Left kidney (tissue), 8 donors: ENCODE measurements at places on chromosomes 7 and 10. TPM values are rescaled to one million over a fixed set of nuclear protein-coding genes. Genes with fewer than 3 reads are reported as not detected.

Gene EPO
- polyA plus RNA-seq, result 0.20 TPM

Gene STAG3
- 30.7 TPM for polyA plus RNA-seq

Gene CYP2C8
- polyA plus RNA-seq, result 12.4 TPM

Gene LEP
- polyA plus RNA-seq, result 0.53 TPM

Gene PRPS1L1
- polyA plus RNA-seq, result not detected

Gene FBXL13
- polyA plus RNA-seq, result 4.3 TPM

Gene OR2A12
- 0.05 TPM for polyA plus RNA-seq

Gene NPTX2
- polyA plus RNA-seq, result 3.7 TPM

Gene RTKN2
- polyA plus RNA-seq, result 20.0 TPM

Gene PNLIPRP2
- not detected for polyA plus RNA-seq

GRCh38 chr7:46569133-46569465 is 648.0 kb upstream of the IGFBP3 start:
- DNase-seq, result no peak

DNA sequence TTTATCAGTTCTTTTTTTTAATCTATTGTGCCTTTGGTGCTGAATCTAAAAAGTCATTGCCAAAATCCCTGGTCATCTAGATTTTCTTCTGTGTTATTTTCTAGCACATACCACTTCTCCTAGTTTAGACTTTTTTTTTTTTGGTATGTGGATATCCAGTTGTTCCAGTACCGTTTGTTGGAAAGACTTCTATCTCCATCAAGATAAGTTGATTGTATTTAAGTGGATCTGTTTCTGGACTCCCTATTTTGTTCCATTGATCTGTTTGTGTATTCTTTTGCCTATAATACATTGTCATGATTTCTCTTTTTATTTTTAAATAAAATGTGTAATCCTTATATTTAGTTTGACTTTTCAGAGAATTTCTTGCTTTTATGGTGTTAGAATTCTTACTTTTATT is 35.5 kb downstream of the RSBN1L start:
- DNase-seq, result no peak

GRCh38 chr7:36736899-36737211 is 12.6 kb upstream of the AOAH start:
- DNase-seq, result no peak

- no peak for DNase-seq
Observed at GRCh38 chr7:107934991-107935770, 44.2 kb downstream of the DLD start.

DNA sequence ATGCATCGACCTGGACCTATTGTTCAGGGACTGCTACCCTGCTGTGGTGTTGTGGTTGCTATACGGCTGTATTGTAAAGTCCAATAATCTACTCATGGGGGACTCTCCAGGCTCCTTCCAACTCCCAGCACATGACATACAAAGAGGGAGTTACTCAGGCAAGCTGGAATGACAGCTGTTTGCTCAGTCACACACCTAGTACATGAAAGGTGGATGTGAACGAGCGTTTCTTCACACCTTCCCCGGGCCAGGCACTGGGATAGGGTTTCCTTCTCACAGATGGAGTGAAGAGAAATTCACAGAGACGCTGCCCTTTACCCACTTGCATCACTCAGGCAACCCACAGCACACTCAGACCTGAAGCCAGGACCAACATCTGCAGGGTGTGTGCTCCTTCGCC is 215.7 kb downstream of the TNS3 start:
- DNase-seq, result no peak

- DNase-seq, result no peak
Observed at GRCh38 chr7:135390829-135391228, 119.1 kb downstream of the CNOT4 start.

DNA sequence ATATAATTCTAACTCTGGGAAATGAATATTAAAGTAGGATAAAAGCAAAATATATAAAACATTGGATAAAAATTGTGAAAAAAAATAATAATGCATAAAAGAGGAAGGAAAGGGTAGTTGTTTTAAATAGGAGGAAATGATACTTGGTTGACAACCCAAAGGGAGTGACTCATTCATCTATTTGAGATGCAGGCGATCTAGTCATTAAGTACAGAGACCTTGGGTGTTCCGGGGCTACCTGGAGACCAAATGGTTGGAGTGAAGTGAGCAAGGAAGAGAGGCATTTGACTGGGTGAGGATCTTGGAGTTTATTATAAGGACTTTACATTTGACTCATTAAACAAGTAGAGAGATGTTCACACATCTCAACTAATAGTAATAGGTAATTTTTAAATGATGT is 111.0 kb downstream of the LRRTM3 start:
- no peak for DNase-seq

GRCh38 chr10:50224330-50224952 is 26.9 kb downstream of the ASAH2 start:
- DNase-seq, result peak; percentile 37

- no peak for DNase-seq
Observed at GRCh38 chr7:117688126-117688525, 185.1 kb downstream of the CTTNBP2 start.

GRCh38 chr7:27143950-27144780 is 684 bp upstream of the HOXA5 start:
- DNase-seq, result no peak

DNA sequence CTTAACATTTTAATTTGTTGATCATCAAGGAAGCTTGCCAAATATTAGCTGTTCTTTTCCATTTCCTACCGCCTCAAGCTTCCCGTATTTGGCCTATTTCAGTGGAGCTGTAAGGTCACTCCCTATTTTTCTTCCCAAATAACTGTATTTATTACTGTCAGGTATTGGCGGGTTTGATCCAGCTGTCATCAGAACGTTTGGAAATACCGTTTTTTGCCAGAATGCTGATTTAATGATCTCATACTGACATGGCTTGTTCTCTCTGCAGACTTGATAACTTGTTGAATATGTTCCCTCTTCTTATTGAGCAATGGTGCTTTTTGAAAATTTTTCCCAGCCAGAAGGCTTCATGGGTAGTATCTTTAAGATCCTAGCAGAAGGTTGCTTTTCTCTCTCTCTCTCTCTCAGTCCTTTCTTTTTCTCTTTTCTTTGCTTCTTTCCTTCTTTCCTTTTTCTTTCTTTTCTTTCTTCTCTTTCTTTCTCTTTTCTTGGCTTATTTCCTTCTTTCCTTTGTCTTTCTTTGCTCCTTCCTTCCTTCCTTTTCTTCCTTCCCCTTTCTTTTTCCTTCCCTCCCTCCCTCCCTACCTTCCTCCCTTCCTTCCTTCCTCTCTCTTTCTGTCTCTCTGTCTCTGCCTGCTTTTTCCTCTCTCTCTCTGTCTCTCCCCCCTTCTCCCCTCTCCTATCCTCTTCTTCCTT is 42.1 kb downstream of the CUX1 start:
- DNase-seq, result no peak

GRCh38 chr10:133528296-133528844 is 1.2 kb downstream of the CYP2E1 start:
- DNase-seq, result no peak

DNA sequence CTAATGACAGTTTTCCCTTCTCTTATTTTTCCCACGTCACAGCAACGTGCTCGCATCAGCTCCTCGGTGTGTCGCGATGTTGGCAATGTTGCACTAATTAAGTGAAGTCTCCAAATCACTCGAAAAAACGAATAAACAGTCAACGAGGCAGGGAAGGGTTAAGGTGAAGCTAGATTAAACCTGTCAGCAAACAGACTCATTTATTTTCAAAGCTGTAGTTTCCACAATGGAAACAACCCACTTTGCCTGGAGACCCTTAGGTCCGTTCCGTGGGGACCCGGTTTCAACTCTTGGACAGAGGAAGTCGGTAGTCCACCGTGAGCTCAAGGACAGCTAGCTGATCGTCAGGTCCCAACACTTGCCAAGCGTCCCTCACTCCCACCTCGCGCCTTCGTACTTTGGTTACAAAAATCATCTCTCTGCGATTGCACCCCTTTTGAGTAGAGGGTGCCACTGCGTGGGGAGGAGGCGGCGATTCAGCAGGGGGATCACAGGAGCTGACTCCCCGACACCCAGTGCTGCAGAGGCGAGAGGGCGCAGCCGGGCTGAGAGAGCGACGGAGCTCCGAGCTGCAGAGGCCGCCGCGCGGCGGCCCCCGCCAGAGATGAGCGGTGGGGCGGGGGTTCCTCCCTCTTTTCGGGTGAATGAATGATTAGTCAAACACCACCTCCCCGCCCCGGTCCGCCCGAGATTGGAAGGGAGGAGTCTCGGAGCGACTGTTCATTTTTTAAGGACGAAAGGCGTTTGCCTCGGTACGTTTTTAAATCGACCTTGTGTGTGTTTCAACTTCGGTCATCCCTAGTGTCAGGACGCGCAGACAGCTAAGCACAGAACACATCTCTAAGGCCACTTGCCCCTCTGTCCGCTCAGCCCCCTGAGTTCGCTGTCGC is 1.3 kb upstream of the BMPER start:
- DNase-seq, result peak; percentile 51

DNA sequence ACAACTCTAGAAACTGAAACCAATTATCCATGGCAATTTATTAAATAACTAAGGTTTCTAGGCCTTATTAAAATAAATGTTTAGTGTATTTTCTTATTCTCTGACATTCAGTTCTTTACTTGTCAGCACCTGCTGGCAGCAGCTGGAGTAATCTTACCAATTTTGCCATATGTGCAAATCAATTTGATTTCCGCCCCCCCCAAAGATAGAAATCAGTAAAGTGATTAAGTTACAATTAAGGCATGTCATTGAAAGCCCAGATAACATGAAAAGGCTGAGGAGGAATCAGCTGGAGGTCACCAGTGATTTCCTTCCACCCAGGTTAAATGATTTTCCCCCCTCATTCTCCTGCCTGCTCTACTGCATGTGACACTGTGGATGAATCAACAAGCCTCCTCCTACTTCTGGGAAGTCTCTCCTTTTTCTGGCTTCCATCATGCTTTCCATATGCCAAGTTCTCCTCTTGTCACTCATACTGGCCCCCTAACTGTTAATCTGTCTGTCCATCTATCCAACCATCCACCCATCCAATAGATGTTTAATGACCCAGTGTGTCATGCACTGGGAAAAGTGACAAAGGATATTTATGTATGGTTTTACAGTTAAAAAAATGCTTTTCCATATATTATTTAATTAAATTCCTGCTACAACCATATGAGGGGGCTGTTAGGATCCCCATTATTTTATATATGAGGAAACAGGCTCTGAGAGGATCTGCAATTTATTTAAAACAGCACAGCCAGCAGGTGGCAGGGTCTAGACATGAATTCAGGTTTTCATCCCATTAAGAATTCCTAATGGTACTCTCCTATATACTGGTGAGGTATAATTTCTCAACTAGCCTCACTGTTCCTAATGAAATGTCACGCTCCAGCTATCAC is 116.5 kb downstream of the ATXN7L1 start:
- peak; percentile 50 for DNase-seq

DNA sequence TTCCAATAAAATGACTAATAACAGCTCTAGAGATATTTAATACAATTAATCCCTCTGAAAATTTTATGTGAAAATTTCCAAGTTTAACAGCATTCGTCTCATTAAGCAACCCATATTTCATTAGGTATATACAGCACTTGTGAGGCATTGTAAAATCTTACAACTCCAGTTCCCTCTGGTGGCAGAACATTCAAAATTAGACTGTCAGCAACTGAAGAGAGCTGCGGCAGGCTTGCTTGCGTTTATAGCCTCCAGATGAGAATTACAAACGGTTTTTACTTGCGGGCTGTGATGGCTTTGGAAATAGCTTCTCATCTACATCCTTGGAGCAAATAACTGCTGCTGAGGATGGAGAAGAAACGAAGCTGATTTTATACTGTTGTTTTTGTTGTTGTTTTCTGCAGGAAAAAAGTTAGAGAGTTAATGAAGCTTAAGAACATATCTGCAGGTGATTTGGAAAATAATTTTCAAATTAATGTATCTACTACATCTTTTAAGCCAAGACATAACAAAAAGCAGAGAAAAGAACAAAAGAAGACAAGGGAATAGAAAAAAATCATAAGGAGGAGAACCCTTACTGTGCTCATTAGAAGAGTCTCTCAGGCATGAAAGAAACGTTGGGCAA is 171.3 kb downstream of the MAGI2 start:
- peak; percentile 45 for DNase-seq

- DNase-seq, result no peak
Observed at GRCh38 chr7:156948361-156948760, 1.2 kb upstream of the NOM1 start.

DNA sequence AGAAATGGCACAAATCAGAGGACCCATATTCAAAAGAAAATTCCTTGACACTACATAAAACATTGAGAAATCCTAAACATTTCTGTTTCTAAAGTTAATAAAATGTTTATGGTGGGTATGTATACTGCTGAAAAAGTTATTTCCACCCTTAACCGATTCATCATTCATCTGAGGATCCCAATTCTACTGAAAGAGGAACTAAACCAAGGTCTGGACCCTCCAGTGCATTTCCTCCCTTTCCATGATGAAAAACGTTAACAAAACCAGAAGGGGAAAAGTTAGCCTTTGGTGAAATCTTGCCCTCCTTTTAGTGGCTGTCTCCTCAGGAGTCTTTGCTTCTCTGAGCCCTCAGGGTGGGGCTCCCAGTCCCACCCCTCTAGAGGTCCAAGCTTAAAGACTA is 144.5 kb upstream of the ASAH2 start:
- DNase-seq, result no peak

- no peak for DNase-seq
Observed at GRCh38 chr7:94514140-94514889, 4.7 kb downstream of the CASD1 start.

DNA sequence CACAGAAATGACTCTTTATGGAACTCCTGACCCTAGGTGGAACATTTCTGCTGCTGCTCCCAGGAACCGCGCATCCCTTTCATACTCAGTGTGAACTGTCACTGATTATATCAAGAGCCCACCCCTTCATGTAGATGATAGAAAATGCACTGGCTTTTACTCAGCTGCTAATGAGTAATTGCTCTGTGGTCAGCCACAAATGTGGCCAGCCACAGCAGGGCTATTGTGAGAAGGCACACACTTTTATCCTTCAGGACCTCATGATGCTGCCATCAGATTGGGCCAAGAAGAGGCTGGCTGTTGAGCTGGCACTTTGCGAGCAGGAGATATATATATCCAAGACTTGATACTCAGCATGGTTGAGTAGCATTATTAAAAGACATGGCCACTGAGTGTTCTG is 124.7 kb downstream of the CFAP58 start:
- DNase-seq, result no peak

DNA sequence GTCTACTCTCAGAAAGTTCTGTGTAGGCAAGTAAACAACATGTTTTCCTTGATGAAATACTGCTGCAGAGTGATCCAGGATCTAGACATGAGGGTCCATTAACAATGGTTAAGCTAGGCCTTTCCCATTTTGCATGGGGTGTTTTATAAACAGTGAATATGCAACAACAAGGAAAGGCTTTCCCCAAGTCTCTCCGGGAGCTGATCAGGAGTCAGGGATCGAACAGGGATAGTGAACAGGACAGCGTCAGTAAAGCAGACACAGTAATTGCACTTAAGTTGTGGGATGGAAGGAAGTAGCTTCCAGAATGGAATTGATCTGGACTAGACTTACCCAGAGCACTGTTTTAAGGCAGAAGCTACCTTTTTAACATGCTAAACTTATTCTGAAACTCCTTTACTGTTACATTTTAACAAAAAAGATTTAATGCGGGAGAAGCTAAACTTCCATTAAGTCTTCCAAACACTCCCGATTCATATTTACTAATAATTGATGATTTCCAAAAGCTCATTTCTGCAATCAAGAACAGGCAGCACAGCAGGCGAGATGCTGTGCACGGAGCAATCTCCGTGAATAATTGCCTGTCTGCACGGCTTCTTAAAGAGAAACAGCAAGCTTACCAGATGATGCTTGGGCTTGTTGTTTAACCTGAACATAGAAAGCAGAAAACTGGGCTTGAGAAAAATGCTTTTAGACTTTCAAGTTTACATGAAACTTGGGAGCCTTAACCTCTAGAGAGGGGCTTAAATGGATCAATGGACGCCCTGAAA is 50.3 kb upstream of the DOCK1 start:
- no peak for DNase-seq
